T-helper 2 cell (primary cell): ENCODE measurements at places on chromosomes 13 and 19.

- no peak for DNase-seq
Observed at GRCh38 chr13:47415048-47415447, 518.2 kb upstream of the HTR2A start.

DNA sequence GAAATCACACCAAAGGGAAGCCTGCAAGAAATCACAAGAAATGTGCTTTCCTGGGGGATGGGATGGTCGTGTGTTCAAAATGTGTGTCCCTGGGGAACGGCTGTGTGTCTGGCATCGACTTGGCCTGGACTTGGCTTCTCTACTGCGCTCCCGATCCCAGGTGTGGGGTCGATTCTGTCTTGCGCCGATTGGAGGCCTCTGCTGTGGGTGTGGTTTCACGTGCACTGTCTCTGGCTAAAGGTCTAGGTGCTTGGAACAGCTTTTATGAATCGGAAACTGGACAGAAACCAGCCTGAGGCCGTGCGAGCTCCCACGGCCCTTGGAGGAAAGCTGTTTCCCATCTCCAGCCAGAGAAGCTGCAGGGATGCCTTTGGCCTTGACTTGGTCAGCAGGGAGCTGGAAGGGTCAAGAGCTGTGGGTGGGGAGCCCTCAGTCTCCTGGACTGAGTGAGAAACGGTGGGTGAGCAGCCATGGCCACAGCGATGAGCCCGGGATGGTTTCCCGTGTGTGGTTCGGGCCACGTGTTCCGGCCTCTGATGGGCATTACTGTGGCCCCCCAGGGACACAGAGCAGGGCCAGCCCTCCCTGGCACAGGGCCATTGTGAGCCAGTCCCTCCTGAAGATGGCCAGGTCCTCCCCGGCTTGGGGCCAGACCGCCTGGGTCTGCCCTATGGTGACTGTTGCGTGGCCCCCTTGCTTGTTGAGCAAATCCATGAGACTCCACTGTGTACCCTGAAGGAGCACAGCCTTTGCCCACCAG lies 29.7 kb downstream of the MCF2L start:
- no peak for DNase-seq

DNA sequence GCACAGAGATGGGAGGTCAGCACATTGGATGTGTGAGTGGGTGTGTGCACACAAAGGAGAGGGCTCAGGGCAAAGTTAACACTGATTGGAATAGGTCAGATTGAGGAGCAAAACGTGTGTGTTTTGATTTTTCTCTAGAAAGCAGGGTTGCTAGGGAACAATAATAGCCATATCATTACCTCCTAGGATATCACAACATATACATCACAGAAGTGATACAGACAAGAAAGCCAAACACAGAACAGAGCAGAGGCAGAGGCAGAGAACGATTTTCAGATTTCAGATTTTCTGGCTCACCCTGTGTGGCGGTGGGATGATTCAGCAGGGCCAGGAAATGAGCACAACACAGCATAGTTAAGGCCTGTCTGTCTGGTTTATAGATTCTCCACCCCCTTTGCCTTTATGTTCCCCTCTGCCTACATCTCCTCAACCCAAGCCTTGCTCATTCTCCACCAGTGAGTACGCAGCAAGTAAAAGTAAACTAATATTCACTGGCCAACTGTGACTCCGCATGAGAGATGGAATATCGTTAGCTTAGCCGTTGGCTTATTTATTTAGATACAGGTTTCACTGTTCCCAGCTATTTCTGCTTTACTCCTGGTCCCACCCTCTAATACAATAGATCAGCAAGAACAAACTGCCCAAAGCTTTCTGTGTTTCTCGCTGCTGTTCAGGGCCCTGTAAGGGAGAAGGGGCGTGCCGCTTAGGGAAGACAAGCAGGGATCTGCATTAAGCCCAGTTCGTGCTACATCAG lies 182.7 kb upstream of the TSC22D1 start:
- DNase-seq: no peak

DNA sequence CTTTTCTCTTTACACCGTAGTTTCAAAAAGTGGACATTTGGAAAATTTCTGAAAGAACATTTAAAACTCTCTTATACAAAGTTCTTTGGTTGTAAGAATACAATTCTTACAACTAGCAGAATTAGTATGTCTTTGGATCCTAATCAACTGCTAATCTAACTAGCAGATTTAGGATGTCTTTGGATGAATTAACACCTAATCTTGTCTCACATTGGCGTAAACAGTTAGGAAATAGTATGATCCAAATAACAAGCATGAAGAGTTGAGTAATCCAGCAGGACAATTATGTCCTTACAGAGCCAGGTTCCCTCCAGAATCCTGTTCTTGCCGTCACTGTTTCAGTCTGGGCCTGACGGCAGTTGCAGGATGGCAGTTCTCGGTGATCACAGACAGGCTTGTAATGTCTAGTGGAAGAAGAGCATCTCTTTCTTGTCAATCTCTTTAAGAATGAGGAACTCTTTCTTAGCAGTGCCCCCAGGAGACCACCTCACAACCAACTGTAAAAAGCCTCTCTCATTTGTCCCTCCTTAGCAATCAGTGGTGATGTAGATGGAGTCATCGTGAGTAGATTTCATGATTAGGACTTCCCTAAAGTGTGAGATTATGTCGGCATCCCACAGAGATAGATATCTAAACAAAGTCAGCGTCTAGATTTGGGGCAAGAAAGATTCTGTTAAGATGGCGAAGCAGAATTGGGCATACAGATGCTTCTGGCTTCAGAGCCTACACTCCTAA lies 5.7 kb upstream of the TNFSF13B start:
- no peak for DNase-seq

DNA sequence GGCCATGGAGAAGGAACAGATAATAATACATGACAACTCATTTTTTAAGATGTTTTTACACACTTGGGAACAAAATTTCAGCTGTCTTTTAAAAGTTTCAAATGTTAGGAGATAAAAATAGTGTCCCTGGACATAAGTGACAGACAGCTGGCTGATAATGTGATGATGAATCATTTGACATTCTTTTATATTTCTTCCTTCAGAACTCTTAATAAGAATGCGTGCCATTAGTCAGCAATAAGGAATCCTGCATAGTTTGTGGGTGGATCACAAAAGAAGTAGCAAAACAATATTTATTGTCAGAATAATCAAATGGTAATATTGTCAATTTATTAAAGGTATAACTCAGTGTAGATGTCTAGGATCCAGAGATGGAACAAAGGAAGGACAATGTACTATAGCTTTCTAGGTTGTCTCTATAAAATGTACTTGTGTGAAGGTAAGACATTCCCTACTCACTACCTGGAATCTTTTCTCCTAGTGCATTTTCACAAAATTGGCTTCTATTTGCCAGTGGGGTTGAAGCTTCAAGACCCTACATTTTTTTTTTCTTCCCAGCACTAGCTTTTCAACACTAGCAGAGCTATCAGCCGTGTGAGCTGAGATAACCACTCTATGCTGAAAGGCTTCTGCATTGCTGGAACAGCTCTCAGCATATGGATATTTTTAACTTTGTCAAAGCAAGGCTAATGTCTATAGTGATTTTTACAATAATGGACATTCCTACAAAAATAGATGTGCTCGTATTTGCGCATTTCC lies 175.6 kb upstream of the SLITRK6 start:
- no peak for DNase-seq

GRCh38 chr19:55486971-55487923 lies 989 bp upstream of the SSC5D start:
- no peak for DNase-seq

GRCh38 chr19:532561-533363 lies 1.2 kb downstream of the CDC34 start:
- DNase-seq: no peak

- no peak for DNase-seq
Observed at GRCh38 chr19:34661357-34661756, 15.6 kb downstream of the SCGB2B2 start.

DNA sequence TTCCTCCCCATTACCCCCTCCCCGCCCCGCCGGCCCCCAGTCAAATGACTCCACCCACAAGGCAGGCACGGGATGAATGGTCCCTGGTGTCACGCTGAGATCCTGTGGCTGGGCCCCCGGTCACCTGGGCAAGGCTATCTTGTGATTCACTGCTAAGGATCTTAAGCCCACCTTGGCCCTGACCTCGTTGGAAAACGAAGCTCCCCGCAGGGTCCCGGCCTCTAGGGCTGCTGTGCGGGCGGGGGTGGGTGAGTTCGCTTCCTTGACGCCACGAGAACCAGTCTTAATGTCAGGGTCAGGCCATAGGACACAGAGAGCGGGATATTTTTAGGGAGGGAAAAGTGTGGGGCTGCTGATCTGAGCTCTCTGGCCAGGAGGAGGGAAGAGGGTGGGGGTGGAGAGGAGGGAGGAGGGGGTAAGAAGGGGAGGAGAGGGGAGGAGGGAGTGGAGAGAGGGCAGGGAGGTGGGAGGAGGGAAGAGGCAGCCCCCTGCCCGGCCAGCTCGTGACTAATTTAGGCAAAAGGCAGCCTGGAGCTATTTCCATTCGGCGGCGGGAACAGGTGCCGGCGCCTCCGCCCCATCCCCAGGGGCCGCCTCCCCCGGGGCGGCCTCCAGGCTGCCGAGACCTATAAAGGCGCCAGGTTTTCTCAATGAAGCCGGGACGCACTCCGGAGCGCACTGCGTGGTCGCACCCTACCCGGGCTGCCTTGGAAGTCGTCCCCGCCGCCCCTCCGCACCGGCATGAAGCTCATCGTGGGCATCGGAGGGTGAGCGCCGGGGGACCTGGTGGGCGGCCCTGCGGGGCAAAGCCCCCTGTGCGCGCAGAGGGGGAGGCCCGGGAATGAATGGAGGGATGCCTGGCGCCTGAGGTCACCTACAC lies at the start of gene NMRK2:
Gene NMRK2, plus strand, starts transcription at position 139 of the 880 bp plus-strand sequence. Its CDS starts 603 bp downstream, at position 742.
- no peak for DNase-seq

- DNase-seq: no peak
Observed at GRCh38 chr13:94232161-94232950, 247.1 kb downstream of the DCT start.

DNA sequence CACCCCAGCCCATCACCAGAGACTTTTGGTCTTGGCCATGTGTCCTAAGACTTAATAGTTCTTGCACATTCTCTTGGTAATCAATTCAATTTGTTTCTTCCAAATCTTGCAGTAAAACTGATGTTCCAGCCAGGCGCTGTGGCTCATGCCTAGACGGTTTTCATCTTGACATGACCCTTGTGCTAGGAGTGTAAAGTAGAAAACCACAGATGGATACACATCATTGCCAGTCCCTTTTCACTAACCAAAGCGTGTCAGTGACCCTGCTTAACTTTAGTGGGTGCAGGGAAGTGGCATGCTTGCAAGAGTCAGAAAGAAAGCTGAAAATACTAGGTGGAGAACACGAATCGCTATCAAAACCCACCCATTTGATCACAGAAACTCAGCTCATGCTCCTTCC lies 18.0 kb upstream of the CD70 start:
- DNase-seq: peak; percentile 46

- peak; percentile 94 for DNase-seq
Observed at GRCh38 chr19:872266-872951, 12.9 kb downstream of the CFD start.

DNA sequence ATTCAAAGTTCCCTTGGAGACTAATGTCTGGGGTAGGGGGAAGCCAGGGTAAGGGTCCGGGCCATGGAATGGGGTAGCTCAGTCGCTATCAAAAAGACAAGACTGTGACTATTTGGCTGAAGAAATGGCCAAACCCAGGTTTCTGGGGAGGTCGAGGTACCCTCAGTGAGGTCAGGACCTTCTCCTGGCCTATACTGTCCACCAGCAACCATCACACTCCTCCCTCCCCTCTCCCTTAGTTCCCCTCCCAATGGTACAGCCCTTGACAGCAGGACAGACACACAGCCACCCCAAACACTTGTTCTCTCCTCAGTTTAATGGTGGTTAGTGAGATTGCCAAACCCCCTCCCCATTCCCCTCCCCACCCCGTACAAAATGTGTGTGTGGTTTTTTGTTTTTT lies 2.6 kb upstream of the ZNF428 start:
- DNase-seq: no peak

- no peak for DNase-seq
Observed at GRCh38 chr13:95098916-95099315, 202.3 kb downstream of the ABCC4 start.

GRCh38 chr19:32858155-32858554 lies 11.4 kb downstream of the SLC7A9 start:
- DNase-seq: no peak

GRCh38 chr19:7661744-7662538 lies 6.9 kb upstream of the RETN start:
- DNase-seq: no peak

DNA sequence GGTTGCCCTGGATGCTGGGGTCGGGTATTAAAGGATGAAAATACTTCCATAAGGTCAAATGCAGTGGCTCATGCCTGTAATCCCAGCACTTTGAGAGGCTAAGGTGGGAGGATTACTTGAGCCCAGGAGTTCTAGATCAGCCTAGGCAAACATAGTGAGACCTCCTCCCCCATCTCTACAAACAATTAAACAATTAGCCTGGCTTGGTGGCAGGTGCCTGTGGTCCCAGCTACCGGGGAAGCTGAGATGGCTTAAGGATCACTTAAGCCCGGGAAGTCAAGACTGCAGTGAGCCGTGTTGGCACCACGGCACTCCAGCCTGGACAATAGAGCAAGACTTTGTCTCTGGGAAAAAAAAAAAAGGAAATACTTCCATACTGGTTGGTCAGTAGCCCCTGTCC lies 1.5 kb downstream of the KLK11 start:
- no peak for DNase-seq
